Type B pancreatic cell (in vitro differentiated cells): ENCODE measurements at places on chromosomes 13 and 19. TPM values are rescaled to one million over a fixed set of nuclear protein-coding genes. Genes with fewer than 3 reads are reported as not detected.

The NOVA2 gene
- total RNA-seq, result 0.17 and 5.0 TPM in 2 replicates

The C19orf33 gene
- total RNA-seq, result 46.8 and 270 TPM in 2 replicates

The ZNF497 gene
- 4.1 and 8.1 TPM in 2 replicates for total RNA-seq

The ZNF83 gene
- total RNA-seq, result 76.2 and 81.0 TPM in 2 replicates

GRCh38 chr13:37741536-37741935 lies 128.0 kb downstream of the TRPC4 start:
- H3K4me1 ChIP-seq, result peaks cover 4% of the 10 kb centered on the region
- no peak for DNase-seq
- no peaks in the 10 kb centered on the region for H3K36me3 ChIP-seq

GRCh38 chr13:25899464-25899863 lies 152.4 kb downstream of the SHISA2 start:
- DNase-seq, result no peak
- no peaks in the 10 kb centered on the region for H3K27me3 ChIP-seq
- no peak overlapping the region for H3K27ac ChIP-seq
- H3K4me3 ChIP-seq, result no peak overlapping the region
- peaks cover 5% of the 10 kb centered on the region for H3K4me1 ChIP-seq

DNA sequence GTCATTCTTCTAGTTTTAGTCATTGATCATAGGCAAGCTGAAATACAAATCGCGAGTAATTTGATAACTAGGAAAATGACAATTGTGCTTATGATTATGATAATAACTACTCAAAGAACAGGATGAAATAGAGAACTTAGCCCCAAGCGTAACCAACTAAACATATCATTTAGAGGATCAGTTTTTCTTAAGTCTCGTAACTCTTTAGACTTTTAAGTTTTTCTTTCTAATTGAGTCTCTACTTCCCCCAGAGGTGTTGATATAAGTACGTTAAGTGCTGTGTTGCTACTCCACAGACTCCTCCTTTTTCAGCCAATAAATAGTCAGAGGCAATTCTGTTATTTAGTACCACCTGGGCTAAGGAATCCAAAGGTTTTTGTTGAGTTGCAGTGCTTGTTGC lies 96.3 kb downstream of the NHLRC3 start:
- no peaks in the 10 kb centered on the region for H3K36me3 ChIP-seq
- no peak overlapping the region for H3K4me3 ChIP-seq
- H3K27me3 ChIP-seq, result no peaks in the 10 kb centered on the region

- H3K4me1 ChIP-seq, result no peaks in the 10 kb centered on the region
- H3K27me3 ChIP-seq, result no peaks in the 10 kb centered on the region
- H3K27ac ChIP-seq, result no peak overlapping the region
Measured at GRCh38 chr19:4447327-4448146, 10.1 kb downstream of the UBXN6 start.

GRCh38 chr19:9041023-9041422 lies 30.8 kb upstream of the MUC16 start:
- no peaks in the 10 kb centered on the region for H3K27me3 ChIP-seq
- DNase-seq, result no peak
- peaks cover 3% of the 10 kb centered on the region for H3K4me1 ChIP-seq
- H3K36me3 ChIP-seq, result peaks cover 6% of the 10 kb centered on the region

DNA sequence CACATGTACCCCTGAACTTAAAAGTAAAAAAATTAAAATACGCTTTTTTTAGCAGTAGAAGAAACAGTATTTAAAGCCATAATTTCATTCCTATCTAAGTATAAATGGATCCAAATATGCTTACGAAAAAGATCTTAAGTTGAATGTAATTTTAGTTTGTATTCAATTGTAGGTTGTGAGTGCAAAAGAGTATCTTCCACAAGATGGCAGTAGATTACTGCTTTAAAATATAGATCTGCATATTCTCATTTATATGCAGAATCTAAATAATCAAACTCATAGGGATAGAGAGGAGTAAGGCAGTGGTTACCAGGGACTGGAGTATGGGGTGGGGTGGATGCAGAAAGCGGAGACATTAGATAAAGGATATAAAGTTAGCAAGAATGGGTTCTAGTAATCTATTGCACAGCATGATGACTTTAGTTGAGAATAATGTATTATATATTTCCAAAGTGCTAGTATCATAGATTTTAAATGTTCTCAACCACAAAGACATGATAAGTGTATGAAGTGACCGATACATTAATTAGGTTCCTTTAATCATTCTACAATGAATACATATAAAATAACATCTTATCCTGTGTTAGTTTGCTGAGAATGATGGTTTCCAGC lies 14.2 kb downstream of the OR7A17 start:
- no peaks in the 10 kb centered on the region for H3K36me3 ChIP-seq
- no peaks in the 10 kb centered on the region for H3K27me3 ChIP-seq
- H3K27ac ChIP-seq, result no peak overlapping the region
- no peaks in the 10 kb centered on the region for H3K4me1 ChIP-seq

DNA sequence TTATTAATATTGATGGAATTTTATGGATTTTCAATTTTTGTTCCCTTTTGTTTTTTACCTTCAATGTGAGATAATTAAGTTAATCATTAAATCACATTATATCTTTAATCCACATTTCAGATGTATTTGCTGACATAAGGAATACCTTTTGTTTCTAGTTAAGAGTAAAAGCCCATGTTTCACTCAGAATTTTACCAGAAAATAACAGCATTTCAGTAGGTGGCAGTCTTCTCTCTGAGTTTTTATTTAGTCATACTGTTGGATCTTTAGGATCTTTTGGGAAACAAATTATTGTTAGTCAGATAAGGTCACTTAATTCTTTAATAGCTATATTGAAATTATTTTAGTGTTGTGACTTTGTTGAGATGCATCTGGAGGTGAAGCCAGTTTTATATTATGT lies 67.9 kb downstream of the NDFIP2 start:
- H3K4me3 ChIP-seq, result no peak overlapping the region
- no peak for DNase-seq
- no peaks in the 10 kb centered on the region for H3K36me3 ChIP-seq
- no peaks in the 10 kb centered on the region for H3K27me3 ChIP-seq

- H3K4me1 ChIP-seq, result no peaks in the 10 kb centered on the region
- H3K4me3 ChIP-seq, result peak overlapping the region; percentile 41
- no peak for DNase-seq
- no peaks in the 10 kb centered on the region for H3K36me3 ChIP-seq
Measured at GRCh38 chr19:1747285-1748114, 5.8 kb upstream of the ONECUT3 start.

DNA sequence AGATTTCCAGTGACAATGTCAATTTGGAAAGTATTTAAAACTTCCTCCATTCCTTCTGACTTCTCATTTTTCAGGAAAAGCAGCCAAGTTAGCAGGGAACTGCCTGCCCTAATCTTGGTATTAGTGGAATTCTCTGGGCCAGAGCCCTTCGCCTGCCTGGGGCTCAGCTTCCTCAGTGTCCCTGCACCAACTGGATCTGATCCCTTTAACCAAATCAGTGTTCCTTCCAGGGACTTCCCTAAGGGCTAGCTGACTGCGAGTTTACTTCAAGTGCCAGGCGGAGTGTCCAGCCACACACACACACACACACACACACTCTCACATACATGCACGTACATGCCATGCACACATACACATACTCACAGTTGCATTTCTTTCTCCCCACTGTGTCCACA lies 20.0 kb downstream of the RAB20 start:
- H3K36me3 ChIP-seq, result no peaks in the 10 kb centered on the region
- no peak overlapping the region for H3K27ac ChIP-seq
- H3K27me3 ChIP-seq, result no peaks in the 10 kb centered on the region

GRCh38 chr19:16927883-16928282 lies 39.1 kb downstream of the F2RL3 start:
- H3K4me1 ChIP-seq, result no peaks in the 10 kb centered on the region
- no peak for DNase-seq
- no peaks in the 10 kb centered on the region for H3K27me3 ChIP-seq
- H3K36me3 ChIP-seq, result peaks cover 34% of the 10 kb centered on the region
- H3K27ac ChIP-seq, result no peak overlapping the region

DNA sequence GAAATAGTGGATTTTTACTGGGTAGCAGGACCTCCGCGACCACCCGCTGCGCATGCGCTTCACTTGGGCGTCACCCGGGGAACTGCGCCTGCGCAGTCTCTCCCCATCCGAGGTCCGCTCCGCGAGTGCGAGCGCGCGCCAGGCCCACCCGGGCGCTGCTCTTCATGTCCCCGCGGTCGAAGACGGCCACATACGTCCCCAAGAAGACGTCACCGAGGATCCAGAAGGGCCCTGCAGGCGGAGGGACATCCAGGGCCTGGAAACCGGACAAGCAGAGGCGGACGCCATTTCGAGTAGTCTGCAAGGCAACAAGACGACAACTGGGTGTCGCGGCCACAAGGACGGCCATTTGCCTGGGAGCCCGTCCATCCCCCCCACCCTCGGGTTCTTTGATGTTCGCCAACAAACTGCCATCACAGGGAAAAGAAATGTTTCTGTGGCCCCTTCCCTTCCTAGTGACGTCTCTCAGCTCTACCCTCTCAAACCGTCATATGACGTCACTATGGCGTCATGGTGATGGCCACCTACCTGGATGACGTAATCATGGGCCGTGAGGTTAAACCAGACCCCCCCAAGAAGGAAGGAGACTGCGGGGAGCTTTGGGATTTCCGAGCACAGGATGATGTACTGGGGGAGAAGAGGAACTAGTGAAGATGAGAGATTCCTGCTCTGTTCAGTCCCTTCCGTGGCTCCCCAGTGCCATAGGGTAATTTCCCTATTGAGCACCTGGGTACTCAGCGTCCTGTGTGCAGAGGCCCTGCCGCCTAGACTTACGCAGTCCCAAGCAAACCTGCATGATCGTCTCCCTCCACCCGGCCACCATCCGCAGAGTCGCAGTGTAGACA lies 6.7 kb downstream of the NAPSA start:
- H3K36me3 ChIP-seq, result peaks cover 6% of the 10 kb centered on the region
- H3K27me3 ChIP-seq, result no peaks in the 10 kb centered on the region
- DNase-seq, result no peak

GRCh38 chr13:95644601-95645052 lies at the start of gene DZIP1:
Gene DZIP1, minus strand, starts transcription at chr13:95644706. Its CDS starts 2,677 bp downstream, at chr13:95642029.
- no peak for DNase-seq
- H3K4me3 ChIP-seq, result peak within 1 kb of the TSS; percentile 95
- peaks cover 18% of the 10 kb centered on the region for H3K4me1 ChIP-seq
- peaks cover 13% of the 10 kb centered on the region for H3K36me3 ChIP-seq
- peaks cover 16% of the 10 kb centered on the region for H3K27me3 ChIP-seq
- peak within 1 kb of the TSS; percentile 22 for H3K27ac ChIP-seq

GRCh38 chr19:7873304-7874075 lies 700 bp downstream of the PRR36 start:
- peak overlapping the region; percentile 91 for H3K4me3 ChIP-seq
- peaks cover 4% of the 10 kb centered on the region for H3K36me3 ChIP-seq
- peak overlapping the region; percentile 73 for H3K27ac ChIP-seq
- H3K4me1 ChIP-seq, result peaks cover 13% of the 10 kb centered on the region
- DNase-seq, result no peak

GRCh38 chr19:38721979-38722773 lies 22.1 kb downstream of the CAPN12 start:
- no peak overlapping the region for H3K4me3 ChIP-seq
- peak overlapping the region; percentile 61 for H3K27ac ChIP-seq
- no peak for DNase-seq
- H3K27me3 ChIP-seq, result no peaks in the 10 kb centered on the region
- H3K36me3 ChIP-seq, result no peaks in the 10 kb centered on the region

DNA sequence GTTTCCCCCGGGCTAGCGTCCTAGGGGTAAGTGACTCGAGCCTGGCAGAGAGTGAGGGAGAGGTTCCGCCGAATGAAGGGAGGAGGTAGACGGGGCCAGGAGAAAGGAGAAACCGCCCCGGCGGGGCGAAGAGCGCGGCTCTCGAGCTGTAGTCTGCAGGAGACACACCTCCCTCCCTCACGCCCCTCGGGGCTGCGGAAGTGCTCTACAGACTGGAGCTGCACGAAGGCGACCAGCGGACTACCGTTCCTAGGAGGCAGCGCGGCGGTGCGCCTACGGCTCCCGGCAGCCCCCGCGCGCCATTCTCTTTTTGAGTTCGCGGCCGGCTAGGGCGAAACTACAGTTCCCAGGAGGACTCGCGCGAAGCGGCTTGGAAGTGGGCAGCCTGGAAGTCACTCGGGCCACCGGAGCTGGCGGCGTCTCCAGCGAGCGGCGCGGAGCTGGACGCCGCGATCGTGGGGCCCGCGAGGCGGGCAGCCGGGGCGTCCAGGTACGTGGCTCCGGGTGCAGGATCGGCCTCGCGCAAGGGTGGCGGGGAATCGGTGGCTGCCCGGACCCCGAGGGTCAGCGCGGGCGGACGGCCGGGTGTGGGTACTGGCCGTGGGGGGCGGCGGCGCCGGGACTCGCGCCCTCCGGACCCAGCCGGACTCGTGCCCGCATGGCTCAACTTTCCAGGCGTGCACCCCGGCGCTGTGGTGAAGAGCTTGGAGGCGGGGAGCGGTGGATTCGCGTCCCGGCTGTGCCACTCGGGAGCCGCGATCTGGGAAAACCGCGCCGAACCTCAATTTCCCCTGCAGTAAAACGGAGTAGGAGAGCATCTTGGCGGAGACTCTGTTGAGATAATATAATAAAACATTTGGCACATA lies at the start of gene SIPA1L3:
SIPA1L3 (plus strand) TSS at position 340 of the 866 bp plus-strand sequence. CDS start 174,358 bp downstream, outside the sequence.
- H3K27ac ChIP-seq, result peak within 1 kb of the TSS; percentile 94
- peaks cover 35% of the 10 kb centered on the region for H3K4me1 ChIP-seq
- H3K27me3 ChIP-seq, result no peaks in the 10 kb centered on the region
- peak within 1 kb of the TSS; percentile 95 for H3K4me3 ChIP-seq
- peak; percentile 97 for DNase-seq

- H3K4me1 ChIP-seq, result peaks cover 9% of the 10 kb centered on the region
- H3K27ac ChIP-seq, result no peak overlapping the region
- H3K36me3 ChIP-seq, result no peaks in the 10 kb centered on the region
- no peak overlapping the region for H3K4me3 ChIP-seq
- H3K27me3 ChIP-seq, result no peaks in the 10 kb centered on the region
Measured at GRCh38 chr13:44710576-44710975, 134.4 kb upstream of the TSC22D1 start.

DNA sequence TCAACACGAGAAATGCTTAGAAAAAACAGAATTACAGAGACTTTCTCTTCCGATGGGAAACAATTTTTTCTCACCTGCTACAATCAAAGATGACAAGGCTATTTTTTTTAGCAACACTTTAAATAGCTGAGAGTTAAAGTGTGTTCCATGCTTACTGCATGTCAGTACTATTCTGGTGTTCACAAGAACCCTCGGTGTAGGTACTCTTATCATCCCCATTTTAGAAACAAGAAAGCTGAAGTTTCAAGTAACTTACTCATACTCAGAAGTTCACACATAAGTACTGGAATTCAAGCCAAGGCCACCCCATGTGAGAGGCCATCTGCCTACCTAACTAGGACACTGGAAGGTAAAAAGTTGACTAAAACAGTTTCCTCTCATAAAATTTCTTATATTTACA lies 9.0 kb upstream of the TNFRSF19 start:
- H3K4me3 ChIP-seq, result no peak overlapping the region
- H3K27ac ChIP-seq, result no peak overlapping the region
- no peak for DNase-seq
- peaks cover 4% of the 10 kb centered on the region for H3K36me3 ChIP-seq

- peaks cover 33% of the 10 kb centered on the region for H3K4me1 ChIP-seq
- DNase-seq, result no peak
- H3K27me3 ChIP-seq, result no peaks in the 10 kb centered on the region
- H3K4me3 ChIP-seq, result peak overlapping the region; percentile 4
- no peaks in the 10 kb centered on the region for H3K36me3 ChIP-seq
- peak overlapping the region; percentile 50 for H3K27ac ChIP-seq
Measured at GRCh38 chr13:75694722-75695121, 58.6 kb downstream of the LMO7 start.

GRCh38 chr13:97414392-97414791 lies 19.6 kb upstream of the RAP2A start:
- H3K27ac ChIP-seq, result no peak overlapping the region
- no peak for DNase-seq
- H3K4me3 ChIP-seq, result no peak overlapping the region
- no peaks in the 10 kb centered on the region for H3K36me3 ChIP-seq
